ENCODE measurements at places on chromosomes 1 and 21.

DNA sequence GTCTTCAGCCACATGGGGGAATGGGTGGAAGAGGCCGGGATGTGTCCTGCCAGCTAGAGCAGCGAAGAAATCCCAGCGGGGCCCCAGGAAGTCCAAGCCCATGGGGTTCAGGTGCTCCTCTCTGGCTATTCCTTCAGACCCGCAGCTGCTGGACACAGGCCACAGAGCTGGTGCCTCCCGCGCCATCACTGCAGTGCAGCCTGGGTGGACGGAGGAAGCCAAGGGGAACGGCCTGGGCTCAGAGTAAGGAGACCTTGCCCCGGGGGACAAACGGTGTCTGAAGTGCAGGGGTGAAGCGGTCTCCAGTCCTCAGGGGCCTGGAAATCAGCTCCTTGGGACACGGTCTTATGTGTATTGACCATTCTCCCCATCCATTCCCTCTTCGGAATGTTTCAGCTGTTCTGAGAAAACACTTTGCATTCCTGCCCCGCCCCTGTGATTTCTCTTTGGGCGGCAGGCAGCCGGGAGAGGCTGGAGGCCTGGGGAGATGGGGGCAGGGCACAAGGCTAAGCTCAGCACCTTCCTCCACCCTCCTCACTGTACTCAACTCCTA, 18.4 kb downstream of the MTHFR start:
- peak; percentile 43 for DNase-seq

DNA sequence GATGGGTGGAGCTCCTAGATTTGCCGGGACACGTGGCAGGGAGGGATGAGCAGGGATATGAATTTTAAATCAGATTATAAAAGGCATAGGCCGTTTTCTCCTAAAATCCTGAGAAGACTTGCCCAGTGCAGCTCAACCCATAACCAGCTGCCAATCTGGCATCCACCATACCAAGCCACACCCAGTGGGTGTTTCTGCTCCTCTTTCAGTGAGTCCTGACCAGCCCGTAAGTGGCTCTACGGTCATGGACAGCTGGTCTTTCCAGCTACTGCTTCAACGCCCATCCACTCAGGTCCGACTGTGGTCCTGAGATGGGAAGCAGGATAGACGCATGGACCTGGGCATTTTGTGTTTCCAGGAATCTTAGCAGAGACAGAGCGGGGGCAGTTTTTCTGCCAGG, 107.2 kb downstream of the LAMC2 start:
- no peak for DNase-seq

- DNase-seq, result no peak
Observed at GRCh38 chr1:107363154-107363553, 222.3 kb downstream of the NTNG1 start.

- no peak for DNase-seq
Observed at GRCh38 chr1:5845376-5845775, 146.8 kb downstream of the NPHP4 start.

DNA sequence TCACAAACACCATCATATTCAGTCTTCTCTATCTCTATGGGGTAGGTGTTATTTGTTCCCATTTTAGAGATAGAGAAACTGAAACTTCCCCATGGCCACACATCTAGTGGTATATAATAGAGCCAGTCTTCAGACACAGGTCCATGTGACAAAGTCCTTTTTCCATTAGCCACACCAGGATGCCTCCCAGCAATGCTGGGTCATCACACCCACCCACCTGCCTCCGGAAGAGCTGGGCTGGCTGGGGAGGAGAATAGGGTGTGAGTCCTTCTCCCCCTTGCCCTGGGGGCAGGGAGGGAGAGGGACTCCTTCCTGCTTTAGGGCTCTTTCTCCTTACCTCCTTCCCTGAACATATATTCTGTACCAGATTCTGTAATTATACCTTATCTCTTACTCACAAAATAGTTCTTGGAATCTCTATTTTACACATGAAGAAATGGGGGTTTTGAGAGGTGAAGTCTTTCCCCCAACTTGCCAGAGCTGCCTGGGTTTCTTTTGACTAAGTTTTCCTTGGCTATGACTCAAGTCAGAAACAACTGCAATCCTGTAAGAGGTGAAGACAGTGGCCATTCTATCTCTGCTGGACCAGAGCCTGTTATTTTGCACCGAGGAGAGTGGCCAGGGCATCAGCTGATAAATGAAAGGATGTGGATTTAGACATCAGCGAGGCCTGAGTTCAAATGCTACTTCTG, 30.0 kb downstream of the SOX13 start:
- DNase-seq, result no peak

DNA sequence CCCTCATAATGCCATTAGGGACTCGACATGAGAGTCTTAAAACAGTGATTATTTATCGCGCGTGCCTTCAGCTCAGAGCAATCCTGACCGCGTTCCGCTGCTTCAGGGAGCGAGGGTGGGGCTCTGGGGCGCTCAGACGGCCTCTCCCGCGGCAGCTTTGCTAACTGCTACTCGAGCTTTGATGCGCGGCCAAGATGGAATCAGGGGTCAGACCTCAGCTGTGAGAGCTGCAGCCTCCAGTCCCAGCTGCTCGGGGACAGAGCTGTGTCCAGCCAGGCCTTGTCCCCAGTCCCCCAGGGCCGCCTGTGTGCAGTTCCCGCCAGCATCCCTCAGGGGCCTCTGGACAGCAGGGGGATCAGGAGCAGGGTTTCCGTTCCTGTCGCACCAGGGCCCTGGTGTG, 104.6 kb upstream of the TTC34 start:
- DNase-seq, result no peak

DNA sequence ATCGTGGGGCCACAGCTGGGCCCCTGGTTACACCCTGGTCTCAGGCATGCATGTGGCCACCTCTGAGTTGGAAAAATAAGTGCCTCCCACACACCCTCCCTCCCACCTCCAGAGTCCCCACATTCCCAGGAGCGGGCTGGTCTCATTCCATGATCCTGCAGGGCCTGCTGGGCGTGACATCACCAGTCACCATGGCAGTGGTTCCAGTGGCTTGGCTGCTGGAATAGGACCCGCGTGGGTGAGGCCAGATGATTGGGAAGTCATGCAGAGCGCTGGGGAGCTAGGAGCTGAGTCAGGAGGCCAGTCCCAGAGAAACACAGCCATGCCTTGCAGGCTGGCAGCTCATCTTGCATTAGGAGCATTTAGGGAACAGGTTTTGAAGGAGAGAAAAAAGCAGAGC, 125.4 kb upstream of the TMEM51 start:
- DNase-seq, result peak; percentile 84

DNA sequence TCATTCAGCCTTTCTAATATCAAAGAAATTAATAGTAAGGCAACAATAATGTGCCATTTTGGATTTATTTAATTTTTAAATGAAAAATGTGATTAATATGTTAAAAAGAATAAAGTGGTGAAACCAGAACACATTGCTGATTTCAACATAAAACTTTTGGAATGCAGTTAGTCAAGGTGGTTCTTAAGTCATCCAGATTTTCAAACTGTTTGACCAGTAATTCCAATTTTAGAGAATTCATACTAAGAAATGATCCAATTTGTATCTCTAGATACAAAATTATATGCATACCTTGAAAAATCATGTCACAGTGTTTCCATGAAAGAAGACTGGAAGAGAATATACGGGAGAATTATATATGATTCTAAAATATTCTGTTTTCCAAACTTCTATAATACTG, 54.2 kb upstream of the MCOLN3 start:
- no peak for DNase-seq

- peak; percentile 18 for DNase-seq
Observed at GRCh38 chr1:6108937-6109614, 63.4 kb downstream of the KCNAB2 start.

- no peak for DNase-seq
Observed at GRCh38 chr1:210650403-210650802, 321.7 kb downstream of the HHAT start.

DNA sequence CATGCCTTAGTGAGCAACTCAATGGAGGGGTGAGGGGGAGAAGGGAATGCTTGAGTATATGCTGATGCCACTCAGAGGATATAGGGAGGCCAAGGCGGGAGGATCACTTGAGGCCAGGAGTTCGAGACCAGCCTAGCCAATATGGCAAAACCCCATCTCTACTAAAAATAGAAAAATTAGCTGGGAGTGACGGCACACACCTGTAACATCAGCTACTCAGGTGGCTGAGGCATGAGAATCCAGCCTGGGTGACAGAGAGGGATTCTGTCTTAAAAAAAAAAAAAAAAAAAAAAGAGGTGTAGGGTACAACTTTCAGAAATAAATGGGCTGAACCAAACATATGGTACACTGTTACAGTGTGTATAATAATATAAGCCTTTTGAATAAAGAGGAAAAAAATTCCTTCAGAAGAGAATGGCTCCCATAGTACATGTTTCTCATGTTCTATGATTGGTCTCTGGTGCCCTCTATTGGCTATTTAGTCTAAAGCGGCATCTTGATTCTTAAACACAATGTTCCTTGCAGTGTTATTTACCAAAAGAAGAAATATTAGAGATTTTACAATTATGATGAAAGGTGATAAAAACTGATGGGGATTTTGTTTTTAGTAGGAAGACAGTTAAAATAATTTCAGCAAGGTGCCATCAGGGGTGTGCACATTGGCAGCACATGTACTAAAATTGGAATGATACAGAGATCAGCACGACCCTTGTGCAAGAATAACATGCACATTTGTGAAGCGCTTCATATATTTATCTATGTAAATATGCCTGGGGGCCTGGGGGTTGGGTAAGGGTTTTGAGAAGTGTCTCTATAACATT, 109.8 kb downstream of the PATJ start:
- DNase-seq, result peak; percentile 63

GRCh38 chr1:223030871-223031400, 112.1 kb downstream of the TLR5 start:
- DNase-seq, result no peak
